ENCODE measurements at places on chromosomes 16 and 17.

GRCh38 chr16:21603928-21604327 lies 4.6 kb downstream of the METTL9 start:
- DNase-seq, result no peak

- no peak for DNase-seq
Measured at GRCh38 chr17:20142268-20142667, 133.1 kb downstream of the SPECC1 start.

DNA sequence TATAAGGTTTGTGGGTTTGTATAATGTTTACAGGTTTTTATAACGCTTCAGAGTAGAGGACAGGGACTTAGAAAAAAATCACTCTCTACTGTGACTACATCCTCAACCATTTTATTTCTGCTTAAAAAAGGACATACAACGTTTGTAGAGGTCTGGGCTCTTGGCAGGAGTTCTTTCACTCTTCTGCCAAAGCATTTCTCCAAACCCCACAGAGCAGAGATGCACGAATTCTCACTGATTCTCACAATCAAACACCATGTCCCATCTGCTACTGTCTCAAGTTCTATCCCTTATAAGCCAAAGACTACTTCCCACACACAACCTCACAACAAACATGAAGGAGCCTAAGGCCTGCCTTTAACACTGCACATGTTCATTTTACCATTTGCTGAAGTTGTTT lies 7.0 kb upstream of the ANKFY1 start:
- DNase-seq, result no peak

DNA sequence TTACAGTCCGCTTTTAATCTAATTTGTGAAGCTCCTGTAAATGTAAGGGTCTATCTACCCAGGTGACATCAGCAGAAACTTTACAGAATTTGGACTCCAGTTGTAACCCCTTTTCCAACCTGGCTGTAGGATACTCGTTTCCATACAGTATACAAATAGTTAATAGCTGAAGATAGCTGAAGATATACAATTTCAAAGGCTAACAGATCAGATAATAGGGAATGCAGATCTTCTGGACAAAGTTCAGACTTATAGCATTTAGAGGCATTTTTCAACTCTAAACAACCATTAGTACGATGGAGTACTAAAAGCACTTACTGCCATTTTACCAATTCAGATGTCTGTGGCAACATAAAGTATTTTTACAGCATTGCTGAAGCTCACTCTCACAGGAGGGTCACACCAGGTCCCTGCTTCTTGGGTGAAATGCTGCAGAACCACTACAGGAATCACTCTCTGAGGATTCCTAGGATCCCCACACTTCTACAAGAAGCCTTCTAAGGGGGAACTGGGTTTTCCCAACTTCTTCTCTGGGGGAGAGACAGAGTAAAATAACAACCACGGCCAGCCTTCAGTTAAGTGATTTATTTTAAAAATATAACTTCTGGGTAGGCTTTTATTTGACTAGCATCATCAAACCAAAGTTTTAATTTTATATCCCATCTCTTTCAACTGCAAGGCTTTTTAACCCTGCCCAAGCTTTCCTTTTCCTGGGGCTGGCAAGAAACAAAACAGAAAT lies 2.9 kb downstream of the VEZF1 start:
- no peak for DNase-seq

- no peak for DNase-seq
Measured at GRCh38 chr16:1781758-1782407, 488 bp downstream of the SPSB3 start.

- no peak for DNase-seq
Measured at GRCh38 chr17:57279432-57279831, 23.1 kb downstream of the MSI2 start.

GRCh38 chr17:81209141-81209540 lies 13.6 kb downstream of the CEP131 start:
- DNase-seq, result no peak
